ENCODE measurements at places on chromosomes 6 and 20.

DNA sequence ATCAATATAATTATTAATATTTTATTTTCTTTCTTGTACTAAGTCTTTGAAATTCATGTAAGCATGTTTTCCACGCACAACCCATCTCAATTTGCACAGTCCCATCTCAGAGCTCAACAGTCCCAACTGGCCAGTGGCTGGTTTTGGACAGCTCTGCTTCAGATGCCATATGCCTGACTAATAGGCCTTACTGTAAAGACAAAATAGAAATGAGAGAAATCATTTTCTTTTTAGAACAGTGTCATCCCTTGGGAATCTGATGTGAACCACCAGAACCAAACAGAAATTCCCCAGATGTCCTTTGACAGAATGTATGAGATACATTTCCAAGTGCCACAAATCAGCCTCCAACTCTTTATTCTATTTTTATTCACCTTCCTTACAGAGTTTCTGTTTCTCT, 338.9 kb downstream of the ESR1 start:
- no peak for DNase-seq

DNA sequence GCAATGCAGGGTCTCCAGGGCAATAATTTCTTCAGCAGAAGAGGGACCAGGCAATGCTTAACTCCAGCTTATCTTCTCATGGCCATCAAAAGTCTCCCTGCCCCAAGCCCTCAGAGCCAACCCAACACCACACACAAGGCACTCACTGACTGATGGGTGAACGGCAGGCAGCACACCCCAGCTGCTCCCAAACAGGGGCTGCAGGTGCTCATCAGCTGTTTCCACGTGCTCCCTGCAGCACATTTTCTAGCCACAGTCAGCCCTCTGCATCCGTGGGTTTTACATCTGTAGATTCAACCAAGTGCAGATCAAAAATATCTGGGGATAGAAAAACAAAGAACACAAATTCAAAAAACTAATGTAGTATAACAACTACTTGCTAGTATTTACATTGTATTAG, 4.0 kb upstream of the GABRR1 start:
- DNase-seq: no peak

DNA sequence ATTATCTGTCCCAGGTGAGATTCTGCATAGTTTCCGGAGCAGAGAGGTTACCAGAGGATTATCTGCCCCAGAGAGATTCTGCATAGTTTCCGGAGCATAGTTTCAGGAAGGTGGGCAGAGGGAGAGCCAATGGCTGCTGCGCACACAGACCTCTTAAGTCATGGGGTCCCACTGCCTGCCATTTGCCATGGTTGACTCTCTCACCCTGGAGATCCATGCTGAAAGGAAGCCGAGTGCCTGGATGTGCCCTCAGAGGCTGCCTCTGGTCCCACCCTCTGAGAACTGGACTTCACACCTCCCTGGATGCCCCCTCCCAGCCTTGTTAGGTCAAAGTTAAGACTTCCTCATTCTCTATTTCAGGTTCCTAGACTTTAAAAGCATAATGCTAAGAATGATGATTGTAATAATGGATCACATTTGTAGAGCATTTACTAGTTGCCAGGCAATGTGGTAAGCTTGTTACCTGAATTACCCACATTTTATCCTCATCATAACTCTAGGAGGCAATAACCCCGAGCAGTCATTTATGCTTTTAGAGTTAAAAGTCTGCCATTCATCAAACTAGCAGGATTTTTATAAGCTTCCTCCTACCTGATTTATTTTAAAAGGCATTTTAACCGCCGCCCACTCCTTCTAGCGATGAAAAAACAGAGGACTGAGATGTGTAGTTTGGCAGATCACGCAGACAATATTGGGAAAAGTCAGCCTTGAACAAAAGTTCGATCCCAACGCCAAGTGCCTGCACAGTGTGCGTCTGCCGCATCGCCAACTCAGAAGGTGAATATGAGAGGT, 11.9 kb downstream of the SERPINB9 start:
- DNase-seq: no peak

- DNase-seq: no peak
These were observed 222.8 kb downstream of the LY86 start for GRCh38 chr6:6811128-6812009.

DNA sequence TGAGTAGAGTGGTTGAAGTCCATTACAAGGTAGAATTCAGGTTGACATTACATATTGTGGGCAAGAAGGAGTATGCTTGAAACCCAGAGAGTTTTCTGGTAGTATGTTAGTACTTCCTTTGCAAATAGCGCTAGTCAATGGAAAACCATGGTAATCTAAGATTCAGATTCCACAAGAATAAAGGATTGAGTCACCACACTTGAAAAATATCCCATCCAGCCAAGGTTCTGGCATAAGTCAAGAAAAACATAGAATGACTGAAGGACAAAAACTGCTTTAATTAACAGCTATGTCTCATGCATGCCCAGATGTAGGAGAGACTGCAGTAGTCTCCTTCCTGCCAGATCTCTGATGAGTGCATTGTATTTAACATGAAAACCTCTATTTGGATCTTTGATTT, 469.8 kb downstream of the BMP2 start:
- no peak for DNase-seq

- no peak for DNase-seq
These were observed 8.7 kb upstream of the SALL4 start for GRCh38 chr20:51811042-51811355.

- DNase-seq: no peak
These were observed 676.6 kb downstream of the DHX35 start for GRCh38 chr20:39638731-39639130.

- no peak for DNase-seq
These were observed 74.1 kb downstream of the FAM83B start for GRCh38 chr6:54920628-54921027.

DNA sequence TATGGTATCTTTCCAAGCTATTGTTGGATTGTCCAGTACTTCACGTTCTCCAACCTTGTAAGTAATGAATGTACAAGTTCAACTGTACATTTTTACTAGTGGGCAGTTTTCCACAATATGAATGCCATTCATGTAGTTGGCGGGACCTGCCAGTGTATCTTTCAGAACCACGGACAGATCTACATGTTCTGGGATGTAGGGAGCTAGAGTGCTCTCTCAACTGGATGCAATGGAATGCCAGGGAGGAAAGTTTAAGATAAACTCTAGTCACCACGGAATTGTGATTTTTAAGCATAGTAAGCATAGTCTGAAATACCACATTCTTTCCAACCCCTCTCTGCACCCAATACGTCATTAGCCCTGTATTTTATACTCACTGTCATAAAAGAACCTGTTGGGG, 21.5 kb upstream of the HLA-C start:
- DNase-seq: no peak

- DNase-seq: no peak
These were observed 35.2 kb upstream of the MLN start for GRCh38 chr6:33838983-33839382.

- DNase-seq: no peak
These were observed 76.9 kb downstream of the NCOA3 start for GRCh38 chr20:47578543-47578942.

DNA sequence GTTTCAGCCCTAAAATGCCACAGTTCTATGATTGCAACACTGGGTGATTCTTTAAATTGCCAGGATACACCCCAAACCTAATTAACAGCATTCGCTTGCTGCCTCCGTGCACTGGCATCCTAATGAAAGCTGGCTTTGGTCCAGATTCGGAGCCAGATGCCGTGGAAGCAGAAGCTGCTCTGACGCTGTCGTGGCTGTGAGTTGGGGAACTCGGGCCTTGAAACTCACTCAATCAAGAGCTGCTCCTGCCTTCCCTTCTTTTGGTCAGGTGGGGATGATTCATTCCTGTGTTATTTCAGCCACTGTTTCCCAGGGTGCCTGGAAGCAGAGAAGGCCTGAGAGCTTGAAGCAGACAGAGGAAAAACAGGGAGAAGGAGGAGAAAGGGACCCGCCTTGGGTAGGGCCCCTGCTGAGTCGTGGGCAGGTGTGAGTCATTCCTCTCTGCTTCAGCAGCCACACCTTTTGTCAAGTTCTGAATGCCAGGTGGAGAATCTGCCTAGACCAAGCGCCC, 36.2 kb upstream of the DSP start:
- peak; percentile 22 for DNase-seq

DNA sequence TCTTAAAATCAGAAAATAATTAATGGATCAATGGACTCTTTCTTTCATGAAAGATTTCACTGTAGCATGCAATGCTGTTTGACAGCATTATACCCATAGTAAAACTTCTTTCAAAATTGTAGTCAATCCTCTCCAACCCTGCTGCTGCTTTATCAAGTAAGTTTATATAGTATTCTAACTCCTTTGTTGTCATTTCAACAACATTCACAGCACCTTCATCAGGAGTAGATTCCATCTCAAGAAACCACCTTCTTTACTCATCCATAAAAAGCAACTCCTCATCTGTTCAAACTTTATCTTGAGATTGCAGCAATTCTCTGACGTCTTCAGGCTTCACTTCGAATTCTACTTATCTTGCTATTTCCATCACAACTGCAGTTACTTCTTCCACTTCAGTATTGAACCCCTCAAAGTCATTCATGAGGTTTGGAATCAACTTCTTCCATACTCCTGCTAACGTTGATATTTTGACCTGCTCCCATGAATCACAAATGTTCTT, 26.4 kb upstream of the BACH2 start:
- no peak for DNase-seq

DNA sequence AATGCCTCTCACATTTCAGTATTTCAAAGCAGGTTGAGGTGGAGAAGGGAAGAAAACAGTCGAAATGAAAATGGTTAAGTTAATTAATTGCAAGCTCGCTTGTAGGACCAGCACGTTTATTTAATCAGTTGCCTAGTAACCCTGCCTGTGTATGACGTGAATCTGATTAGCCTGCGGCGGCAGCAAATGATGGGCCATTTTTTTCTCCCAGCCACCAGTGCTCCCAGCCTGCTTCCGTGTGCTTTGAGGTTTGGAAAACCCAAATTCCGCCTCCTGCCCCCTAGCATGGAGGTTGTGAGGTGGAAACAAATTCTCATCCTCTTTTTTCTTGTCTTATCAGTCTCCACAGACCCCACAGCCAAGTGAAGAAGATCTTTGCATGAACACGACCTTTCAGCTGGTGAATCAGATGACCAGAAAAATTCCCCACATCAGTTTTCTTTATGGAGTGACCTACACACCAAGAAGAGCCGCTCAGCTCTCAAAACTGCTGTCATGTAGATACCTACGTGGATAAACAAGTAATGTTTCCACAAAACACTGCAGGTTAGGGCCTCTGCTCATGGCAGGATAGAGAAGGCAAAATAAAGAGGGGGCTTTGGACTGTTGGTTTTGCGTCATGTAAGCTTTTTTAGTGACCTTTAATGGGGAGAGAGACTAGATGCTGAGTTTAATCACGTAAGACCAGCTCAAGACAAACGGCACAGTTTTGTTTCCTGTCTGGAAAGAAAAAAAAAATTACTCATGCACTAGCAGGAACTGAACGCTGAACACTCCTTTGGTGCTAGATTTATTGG, 572.9 kb upstream of the NOX3 start:
- DNase-seq: no peak

- no peak for DNase-seq
These were observed 103.8 kb downstream of the TMEM242 start for GRCh38 chr6:157219201-157220200.

DNA sequence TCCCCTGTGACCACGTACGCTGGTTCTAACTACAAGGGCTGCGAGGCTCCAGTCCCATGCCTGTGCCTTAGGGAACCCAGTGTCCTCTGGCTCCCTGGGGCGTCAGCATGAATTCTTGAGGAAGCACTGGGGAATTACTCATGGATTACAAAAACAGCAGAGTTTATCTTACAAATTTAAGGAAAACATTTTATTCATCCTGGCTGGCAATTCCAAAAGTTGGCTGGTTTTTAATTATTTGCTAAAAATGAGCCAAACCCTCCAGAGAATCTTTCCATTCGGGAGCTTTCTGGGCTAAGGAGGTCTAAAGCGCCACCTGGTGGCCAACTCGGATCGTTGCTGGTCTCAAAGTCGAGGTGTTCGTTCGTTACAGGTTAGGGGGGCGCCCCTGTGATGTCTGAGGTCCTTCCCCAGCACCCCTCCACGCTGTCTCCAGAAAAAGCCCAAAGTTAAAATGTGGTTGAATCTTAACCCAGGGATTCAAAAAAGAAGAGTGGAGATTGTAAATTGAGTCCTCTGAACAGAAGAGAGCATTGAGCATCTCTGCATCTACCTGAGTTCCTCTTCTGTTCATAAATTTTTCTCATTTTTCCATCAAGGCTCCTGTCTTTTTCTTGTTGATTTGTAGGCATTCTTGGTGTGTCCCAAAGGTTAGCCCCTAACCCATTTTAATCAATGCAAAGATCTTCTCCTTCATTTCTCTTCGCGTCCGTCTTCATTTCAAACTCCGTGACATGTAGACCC, 99.4 kb downstream of the BFSP1 start:
- DNase-seq: peak; percentile 67

GRCh38 chr20:8216375-8217200, 84.5 kb downstream of the PLCB1 start:
- no peak for DNase-seq

DNA sequence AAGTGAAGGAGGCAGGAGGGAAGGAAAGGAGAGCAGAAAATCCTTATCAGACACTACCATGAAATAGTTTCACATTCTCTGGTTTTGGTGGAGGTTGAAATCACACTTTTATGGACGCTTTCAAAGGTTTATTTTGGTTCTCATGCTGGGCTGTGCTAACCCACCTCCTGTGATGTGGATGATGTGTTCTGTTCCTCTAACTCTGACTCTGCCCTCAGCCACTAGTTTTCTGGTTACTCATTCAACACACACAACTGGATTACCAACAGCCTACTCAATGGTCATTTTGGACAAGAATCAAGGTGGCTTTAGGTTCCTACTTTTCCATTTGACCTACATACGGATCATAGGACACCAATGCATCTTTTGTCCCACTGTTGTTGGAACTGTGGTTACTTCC, 522.1 kb upstream of the BTBD3 start:
- no peak for DNase-seq

DNA sequence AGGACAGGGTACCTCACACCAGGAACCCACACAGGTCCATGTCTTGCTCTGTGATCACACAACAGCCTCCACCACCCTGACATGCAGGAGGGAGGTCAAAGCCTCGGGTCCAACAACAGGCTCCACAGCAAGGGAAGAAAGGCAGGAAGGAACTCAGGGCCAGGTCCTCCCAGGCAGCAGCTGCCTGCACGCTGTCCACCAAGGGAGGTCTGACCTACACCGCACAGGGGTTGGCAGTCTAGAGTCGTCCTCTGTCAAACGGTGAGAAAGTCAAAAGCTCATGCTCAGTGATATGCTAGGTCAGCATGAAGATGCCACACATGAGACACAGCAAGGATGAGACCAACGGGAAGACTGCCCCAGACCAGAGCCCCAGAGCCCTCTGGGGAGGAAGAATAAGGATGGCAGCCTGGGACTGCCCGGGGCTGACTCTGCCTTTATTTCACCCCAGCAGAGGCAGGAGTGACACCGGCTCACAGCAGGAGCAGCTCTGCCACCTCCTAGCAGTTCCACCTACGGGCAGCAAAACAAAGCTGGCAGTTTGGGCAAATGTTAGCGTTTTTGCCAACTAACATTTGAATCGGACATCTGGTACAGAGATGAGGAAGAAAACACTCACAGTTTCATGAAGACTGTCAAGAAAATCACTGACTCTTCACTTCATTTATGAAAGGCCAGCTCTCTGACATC, 8.5 kb downstream of the GMEB2 start:
- no peak for DNase-seq
